ENCODE measurements at places on chromosomes 12 and 14.

DNA sequence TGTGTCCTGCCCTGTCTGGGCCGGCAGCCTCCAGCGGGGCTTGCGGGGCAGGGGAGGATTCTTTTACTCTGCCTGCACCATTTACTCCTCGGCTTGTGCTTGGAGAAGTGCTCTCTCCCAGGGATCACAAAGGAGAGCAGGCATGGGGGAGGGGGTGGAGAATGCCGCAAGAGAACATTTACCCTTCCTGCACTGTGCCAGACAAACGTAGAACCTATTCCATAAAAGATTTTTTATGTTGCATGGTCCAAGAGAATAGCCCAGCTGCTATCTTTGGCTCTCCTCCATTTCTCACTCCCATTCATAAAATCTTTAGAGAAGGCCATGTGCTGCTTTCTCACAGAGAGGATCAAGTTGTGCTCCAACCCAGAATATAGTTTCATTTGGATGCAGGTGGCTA lies 159.4 kb downstream of the SPTSSA start:
- DNase-seq, result no peak

GRCh38 chr12:102958830-102959176 lies 1.3 kb downstream of the ASCL1 start:
- DNase-seq, result no peak

- no peak for DNase-seq
These were observed 573.2 kb downstream of the SOX5 start for GRCh38 chr12:23376238-23376637.

DNA sequence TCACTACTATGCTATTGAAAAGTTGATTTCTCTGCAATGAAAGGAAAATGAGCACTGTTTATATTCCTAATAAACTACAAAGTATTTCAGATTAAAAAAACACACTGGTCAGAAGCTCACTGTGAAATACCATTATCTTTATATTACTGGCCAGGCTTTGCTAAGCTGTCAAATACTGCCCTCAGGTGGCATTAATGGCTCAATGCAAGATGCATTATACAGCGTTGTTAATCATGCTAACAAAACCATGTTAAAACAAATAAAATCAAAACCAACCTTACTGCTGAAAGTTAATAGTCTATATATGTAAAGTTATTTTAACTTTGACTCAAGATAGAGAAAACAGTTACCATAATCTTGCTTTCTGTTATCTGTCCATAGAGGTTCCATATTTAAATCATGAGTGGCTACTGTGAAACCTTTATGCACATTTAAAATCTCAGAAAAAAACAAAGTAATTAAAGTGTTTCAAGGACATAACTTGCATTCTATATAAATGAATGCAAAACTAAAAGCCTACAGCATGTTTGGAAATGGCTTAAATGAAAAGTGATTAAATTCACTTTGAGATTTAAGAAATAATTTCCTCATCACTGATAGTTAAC lies 121.7 kb downstream of the RALGAPA1 start:
- DNase-seq, result peak; percentile 46

GRCh38 chr14:95850429-95850828 lies 26.2 kb upstream of the TUNAR start:
- no peak for DNase-seq

Measured in small intestine (tissue), 16 donors.